ENCODE measurements at places on chromosomes 6 and 20.

DNA sequence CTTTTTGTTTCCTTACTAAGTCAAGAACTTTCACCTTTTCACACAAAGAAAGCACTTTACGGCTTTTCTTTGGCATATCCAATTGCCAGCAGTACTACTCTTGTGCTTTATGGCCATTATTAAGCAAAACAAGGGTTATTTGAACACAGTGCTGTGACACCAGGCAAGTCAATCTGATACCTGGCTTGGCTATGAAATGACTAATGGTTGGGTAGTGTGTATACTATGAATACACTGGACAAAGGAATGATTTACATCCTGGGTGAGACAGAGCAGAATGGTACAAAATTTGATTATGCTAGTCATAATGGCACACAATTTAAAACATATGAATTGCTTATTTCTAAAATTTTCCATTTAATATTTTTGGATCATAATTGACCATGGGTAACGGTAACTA lies 22.1 kb upstream of the ADGRF1 start:
- DNase-seq, result no peak

- DNase-seq, result no peak
These were observed 181.2 kb downstream of the ZDHHC14 start for GRCh38 chr6:157561929-157562810.

- no peak for DNase-seq
These were observed 62.8 kb downstream of the PERP start for GRCh38 chr6:138044458-138044857.

DNA sequence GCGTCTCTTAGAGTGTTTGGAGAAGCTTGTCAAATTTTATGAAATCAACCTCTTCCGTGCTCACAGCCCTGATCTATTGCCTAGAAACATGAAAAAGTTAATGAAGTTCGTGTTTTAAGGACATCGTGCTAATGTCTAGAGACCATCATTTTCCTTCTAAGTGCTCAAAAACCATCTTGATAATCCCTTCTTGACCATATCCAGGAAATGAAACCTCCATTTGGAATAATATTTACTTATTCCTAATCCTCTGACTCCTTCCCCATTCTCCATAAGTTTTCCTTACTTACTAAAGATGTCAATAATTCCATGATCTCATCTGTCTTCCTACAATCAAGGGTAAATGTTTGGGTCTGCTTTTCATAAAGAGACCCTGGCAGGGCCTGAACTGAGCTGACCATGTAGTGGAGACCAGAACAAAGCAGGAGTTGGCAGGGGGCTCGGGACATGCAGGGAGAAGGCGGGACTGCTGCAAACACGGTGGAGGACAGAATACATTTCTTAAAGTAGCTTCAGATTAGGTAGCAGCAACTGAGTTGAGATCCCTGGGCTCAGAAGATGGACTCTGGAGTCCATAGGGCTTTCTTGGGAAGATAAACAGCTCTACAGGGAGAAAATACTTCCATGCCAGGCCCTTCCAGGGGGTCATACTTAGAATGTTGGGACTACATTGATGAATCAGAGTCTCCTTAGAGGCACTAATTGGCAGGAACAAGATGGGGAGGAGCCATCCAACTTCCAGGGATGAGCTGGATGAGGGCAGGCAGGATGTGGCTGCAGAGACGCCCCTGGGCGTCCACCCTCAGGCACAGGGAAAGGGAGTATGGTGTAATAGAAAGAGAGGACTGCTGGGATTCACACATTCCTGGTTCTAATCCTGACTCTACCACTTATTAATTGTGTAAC lies 100.7 kb downstream of the RIN2 start:
- no peak for DNase-seq

DNA sequence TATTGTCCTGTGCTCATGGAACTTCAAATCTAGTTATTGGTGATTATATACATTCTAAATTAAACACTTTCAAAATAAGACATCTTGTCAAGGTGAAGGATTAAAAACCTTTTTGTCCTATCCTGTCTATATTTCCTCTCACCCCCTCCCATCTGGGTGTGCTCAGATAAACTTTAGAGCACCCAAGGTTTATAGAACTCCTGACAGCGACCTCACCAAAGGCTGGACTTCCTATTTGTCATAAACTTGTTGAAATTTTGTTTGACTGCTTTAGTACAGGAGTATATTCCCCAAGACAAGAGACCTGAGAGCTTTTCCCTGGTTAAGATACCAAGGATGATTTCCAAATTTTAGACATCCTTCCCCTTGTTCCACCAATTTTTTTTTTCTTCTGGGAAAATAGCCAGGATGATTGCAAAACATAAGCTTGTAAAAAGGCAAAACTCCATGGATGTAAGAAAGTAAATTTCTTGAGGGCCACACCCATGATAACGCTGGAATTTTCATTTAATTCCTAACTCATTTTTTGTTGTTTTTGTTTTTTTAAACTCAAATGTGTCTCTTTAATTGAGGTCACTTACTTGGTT lies 33.0 kb downstream of the CARMIL1 start:
- DNase-seq, result peak; percentile 21

DNA sequence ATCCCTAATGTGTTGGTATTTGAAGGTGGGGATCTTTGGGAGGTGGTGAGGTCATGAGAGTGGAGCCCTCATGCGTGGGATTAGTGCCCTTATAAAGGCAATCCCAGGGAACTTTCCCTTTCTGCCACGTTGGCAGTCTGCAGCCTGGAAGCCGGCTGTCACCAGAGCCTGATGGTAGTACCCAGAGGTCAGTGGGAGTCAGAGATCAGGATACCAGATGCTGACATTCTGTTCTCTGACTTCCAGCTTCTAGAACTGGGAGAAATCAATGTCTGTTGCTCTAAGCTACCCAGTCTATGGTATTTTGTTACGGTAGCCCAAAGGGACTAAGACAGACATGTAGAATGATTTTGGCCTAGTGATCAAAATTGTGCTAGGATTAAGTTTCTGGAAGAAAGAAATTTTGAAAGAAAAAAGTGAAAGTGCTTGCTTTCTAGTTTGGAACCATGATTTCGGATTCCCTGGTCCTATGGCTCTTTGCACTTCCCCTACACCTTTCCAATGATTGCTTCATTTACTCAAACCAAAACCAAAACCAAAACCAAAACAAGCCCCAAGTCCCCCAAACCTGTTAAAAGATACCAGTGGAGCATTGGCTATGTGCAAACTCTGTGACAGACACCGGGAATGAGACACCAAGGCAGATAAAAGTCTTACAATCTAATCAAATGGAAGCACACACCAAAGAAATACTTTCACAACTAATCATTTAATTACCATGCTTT lies 173.7 kb upstream of the ZNF217 start:
- DNase-seq, result no peak

DNA sequence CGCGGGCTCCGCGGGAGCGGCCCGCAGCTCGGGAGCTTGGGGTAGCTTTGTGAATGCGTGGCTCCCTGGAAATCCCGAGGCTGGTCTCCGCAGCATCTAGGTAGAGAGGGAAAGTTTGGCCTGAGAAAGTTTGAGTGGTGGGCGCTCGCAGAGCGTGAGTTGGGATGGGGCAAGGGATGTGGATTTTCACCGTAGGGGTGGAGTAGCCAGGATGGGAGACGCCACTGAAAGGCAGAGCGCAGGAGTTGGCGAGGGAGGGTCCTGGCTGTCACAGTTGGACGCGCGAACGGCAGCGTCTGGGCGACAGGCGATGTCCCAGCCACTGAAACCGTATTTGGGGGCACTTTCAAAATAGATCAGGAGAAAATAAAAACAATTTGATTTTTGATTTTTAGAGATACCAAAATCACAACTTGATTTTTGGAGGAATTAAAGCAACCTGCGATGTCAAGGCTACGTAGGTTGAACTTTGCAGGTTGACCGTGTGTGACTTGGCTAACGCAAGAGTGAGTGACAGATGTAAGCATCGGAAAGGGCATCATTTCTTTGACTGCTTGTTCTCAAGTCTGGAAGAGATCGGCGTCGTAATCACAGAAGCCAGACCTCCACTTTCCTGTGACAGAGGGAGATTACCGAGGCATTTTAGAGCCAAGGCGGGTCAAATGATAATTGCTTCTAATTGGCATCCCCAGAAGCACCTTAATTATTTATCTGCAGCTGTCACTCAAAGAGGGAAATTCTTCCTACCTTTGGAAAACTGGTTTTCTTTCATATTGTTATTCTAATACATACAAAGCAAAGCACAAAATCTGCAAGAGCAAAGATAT lies 646 bp downstream of the HEY2 start:
- no peak for DNase-seq

GRCh38 chr6:158042245-158042798 lies 60.7 kb downstream of the SYNJ2 start:
- DNase-seq, result peak; percentile 91
